A549 treated with AZD2906 at 1 μM for 4 hours (cell line): ENCODE measurements at places on chromosomes 12 and 14. TPM values are rescaled to one million over a fixed set of nuclear protein-coding genes. Genes with fewer than 3 reads are reported as not detected.

The TRIM9 gene
- total RNA-seq = 10.8 to 13.5 TPM (median 12.4 TPM) in 5 replicates

The MIPOL1 gene
- 1.6 to 2.9 TPM (median 2.2 TPM) in 5 replicates for total RNA-seq

The RPS6KA5 gene
- total RNA-seq = 4.5 to 6.6 TPM (median 5.5 TPM) in 5 replicates

The CCDC197 gene
- total RNA-seq = not detected in 5 replicates

The CD27 gene
- total RNA-seq = not detected in 5 replicates

The TMEM132D gene
- not detected in 5 replicates for total RNA-seq

The KRT72 gene
- 0.05 TPM in 1 of 5 replicates, not detected in the others for total RNA-seq

The CS gene
- total RNA-seq = 144 to 175 TPM (median 152 TPM) in 5 replicates

The RHOJ gene
- not detected in 5 replicates for total RNA-seq

The CD4 gene
- 0.01 to 0.06 TPM in 2 of 5 replicates, not detected in the others for total RNA-seq

The DBX2 gene
- total RNA-seq = not detected in 5 replicates

The SSTR1 gene
- 0.02 to 0.03 TPM (median 0.02 TPM) in 3 of 5 replicates, not detected in the others for total RNA-seq

The SMIM41 gene
- total RNA-seq = not detected in 5 replicates

The APOF gene
- total RNA-seq = not detected in 5 replicates

The LBHD2 gene
- total RNA-seq = 0.18 to 0.25 TPM (median 0.22 TPM) in 3 of 5 replicates, not detected in the others

The KRT79 gene
- 0.05 to 0.10 TPM (median 0.07 TPM) in 4 of 5 replicates, not detected in the other for total RNA-seq

The POTEG gene
- total RNA-seq = not detected in 5 replicates

The EML5 gene
- 0.32 to 0.45 TPM (median 0.39 TPM) in 5 replicates for total RNA-seq

The BDKRB1 gene
- total RNA-seq = 0.25 to 0.62 TPM (median 0.34 TPM) in 5 replicates

The HOXC6 gene
- total RNA-seq = 3.9 to 5.0 TPM (median 4.1 TPM) in 5 replicates

The TROAP gene
- 77.8 to 88.1 TPM (median 86.0 TPM) in 5 replicates for total RNA-seq

The SSPN gene
- total RNA-seq = 0.25 to 0.73 TPM (median 0.38 TPM) in 5 replicates

The DAO gene
- not detected in 5 replicates for total RNA-seq

The PRH2 gene
- total RNA-seq = 0.23 to 0.48 TPM (median 0.43 TPM) in 3 of 5 replicates, not detected in the others

The PIWIL1 gene
- total RNA-seq = 0.05 to 0.14 TPM in 2 of 5 replicates, not detected in the others

The SBNO1 gene
- total RNA-seq = 16.5 to 25.4 TPM (median 21.1 TPM) in 5 replicates

The FOXN4 gene
- total RNA-seq = 0.04 to 0.11 TPM (median 0.07 TPM) in 5 replicates

The TSPAN19 gene
- 0.02 to 0.06 TPM in 2 of 5 replicates, not detected in the others for total RNA-seq

The CCDC177 gene
- total RNA-seq = 0.02 to 0.05 TPM (median 0.03 TPM) in 5 replicates

The TAS2R9 gene
- not detected in 5 replicates for total RNA-seq

The CYP46A1 gene
- 0.09 to 0.20 TPM (median 0.17 TPM) in 5 replicates for total RNA-seq

The KLHDC1 gene
- total RNA-seq = 0.09 to 0.54 TPM (median 0.25 TPM) in 5 replicates

The SAMD4A gene
- 11.8 to 13.3 TPM (median 12.7 TPM) in 5 replicates for total RNA-seq
